ENCODE measurements at places on chromosomes 4 and X.

DNA sequence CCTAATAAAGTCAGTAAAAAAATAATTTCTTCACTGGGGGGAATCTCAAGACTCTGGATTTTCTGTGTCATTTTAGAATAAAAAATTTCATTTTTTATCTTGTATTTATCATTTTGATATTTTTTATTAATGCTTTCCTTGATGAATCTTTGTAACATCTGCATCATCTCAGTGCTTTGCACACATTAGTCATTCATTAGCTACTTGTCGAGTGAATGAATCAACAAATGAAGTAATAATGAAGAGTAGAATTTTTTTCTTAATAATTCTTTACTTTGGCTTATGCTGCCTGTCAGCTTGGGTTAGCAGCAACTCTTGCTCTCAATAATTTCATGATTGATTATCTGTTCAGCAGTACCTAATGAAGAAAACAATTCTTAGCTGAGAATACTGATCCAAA, 530.8 kb downstream of the GRXCR1 start:
- DNase-seq: no peak

- no peak for DNase-seq
Observed at GRCh38 chr4:35697210-35697736, 547.0 kb downstream of the ARAP2 start.

- no peak for DNase-seq
Observed at GRCh38 chr4:115418635-115419396, 305.4 kb upstream of the NDST4 start.

DNA sequence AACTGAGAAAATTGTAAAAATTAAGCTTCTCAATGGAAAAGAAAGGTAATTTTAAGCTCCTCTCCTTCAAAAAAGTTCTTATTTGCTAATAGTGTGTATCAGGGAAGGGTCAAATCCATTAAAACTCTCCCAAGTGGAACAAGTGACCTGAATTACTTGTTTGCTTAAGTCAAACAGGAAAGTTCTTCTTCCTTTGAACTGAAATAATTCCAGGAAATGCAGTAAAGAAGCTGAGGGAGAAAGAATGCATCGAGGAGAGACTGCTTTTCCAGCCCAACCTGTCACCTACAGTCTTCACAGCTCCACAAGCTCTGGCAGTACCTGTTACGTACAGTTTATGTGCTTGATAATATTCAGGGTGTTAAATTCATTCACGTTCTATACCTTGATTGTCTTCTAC, 131.1 kb downstream of the KLHL8 start:
- no peak for DNase-seq
